Lung microvascular endothelial cell (primary cell): ENCODE measurements at places on chromosomes 5 and 9. TPM values are rescaled to one million over a fixed set of nuclear protein-coding genes. Genes with fewer than 3 reads are reported as not detected.
A peak's percentile ranks its signal among the peaks of the same experiment; 100 is the strongest.

DNA sequence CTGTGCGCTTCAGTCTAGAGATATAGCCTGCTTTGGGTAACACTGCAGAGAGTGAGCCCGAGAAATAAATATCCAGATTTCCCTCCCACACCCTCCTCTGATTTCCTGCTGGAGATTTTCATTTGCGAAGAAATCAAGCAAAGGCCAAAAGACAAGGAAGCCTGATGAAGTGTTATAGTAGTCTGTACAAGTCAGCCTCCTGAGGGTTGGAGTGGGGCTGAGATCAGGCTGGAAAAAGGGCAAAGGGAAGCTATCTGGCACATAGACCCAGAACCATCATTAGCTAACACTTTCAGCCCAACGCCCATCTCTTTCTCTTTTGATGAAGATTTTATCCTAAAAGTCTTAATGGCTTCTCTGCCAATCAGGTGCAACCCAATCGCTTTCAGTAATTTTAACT is 154.6 kb upstream of the SLC44A1 start:
- DNase-seq, result no peak

- DNase-seq, result peak; percentile 61
Measured at GRCh38 chr5:148482697-148483462, 99.1 kb downstream of the FBXO38 start.

DNA sequence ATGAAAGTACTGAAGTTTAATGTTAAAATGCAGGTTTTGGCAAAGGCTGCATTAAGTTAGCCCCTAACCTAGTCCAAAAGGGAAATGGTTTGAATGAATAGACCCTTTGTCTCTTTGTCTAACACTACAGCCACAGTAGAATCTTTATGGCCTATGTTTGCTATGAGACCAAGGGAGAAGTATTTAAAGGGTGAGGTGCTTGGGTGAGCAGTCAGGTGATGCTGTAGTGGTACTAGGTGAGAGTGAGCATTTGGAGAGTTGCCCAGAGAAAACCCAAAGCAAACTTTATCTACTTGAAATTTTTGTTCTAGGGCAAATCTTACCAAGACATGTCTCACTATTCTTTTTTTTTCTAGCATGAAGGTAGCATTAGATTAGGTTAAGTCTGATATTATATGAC is 1961.4 kb upstream of the WWC1 start:
- no peak for DNase-seq

- no peak for DNase-seq
Measured at GRCh38 chr5:30607301-30607894, 586.1 kb upstream of the CDH6 start.

DNA sequence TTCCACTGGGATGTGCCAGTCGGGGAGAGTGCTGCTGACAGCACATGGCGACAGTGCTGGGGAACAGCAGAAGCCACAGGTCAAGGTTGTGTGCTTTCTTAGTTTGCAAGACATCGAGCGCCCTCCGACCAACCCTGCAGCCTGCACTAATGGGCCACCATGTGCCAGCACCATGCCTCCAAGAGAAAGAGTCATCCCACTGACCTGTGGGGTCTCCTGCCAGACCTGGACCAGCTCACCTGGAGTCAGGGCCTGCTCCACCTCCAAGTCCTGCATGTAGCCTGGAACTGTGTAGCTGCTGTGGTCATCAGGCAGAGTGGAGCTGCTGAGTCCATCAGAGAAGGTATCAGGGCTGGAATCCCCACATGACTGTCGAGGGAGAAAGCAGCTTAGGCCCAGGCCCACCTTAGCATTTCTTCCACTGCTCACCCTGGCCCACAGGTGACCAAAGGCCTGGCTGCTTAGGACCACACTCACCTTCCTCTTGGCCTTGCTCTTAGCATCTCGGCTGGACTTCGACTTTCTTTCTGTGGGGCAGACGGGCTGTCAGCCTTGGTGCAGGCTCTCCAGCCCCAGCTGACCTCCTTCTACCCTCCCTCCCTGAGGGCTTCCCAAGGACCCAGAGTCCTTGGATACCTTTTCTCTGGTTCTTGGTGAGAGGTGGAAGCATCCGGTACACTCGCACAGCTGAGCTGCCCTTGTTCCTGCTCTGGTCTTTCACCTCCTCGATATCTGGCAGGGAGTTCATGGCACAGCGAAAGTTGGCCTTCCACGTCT is 4.1 kb downstream of the IRF1 start:
- DNase-seq, result no peak

DNA sequence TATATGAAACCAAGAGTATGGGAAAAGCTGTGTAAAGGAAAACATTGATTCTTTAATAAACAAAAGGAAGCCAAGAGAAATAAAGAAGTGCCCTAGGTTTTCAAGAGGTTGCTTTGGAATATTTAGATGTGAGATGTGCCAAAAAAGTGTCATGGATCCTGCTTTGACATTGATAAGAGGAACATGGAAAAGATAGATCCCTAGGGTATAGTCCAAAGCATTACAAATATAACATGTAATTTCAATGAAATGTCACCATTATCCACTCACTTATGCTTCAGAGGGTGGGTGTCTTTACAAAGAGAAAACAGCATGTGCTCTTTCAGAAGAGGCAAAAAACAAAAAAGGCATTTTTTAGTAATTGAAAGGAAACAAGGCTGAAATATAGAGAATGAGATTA is 1196.7 kb downstream of the EFNA5 start:
- no peak for DNase-seq

- no peak for DNase-seq
Measured at GRCh38 chr9:122402874-122403273, 32.0 kb downstream of the PTGS1 start.

DNA sequence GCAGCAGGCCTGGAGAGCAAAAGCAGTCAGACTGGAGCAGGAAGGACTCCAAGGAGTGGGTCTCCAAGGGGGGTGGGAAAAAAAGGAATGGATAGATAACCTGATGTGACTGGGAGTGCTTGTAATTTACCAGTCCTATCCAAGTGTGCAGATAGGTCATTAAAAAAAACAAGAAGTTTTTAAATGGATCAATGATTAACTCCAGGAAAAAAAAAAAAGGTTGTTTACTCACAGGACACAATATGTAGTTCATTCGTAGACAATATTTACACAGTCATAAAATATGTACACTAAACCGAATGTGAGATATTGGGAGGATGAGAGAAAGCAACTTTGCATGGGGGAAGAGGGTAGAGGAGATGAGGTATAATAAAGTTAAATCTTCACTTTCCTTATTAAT is 20.4 kb downstream of the ZBTB5 start:
- no peak for DNase-seq

DNA sequence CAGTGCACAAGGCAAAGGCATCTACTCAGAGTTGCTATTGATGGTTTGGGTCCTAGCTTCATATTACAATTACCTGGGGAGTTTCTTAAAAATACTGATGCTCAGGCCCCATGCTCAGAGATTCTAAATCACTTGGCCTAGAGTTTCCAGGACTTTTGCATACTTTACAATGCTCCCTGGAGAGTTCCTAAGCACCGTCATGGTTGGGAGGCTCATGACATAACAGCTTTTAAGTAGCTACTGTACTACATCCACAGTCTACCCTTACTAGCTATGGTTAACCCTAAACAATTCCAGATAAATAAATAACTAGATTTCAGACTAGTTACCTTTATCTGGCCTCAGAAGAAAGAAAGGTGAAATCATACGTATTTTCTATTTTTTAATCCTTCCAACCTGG is 414.4 kb downstream of the PDE4D start:
- DNase-seq, result no peak

GRCh38 chr5:63768221-63768620 is 194.0 kb downstream of the HTR1A start:
- no peak for DNase-seq

The ARAP3 gene
- total RNA-seq, result 22.4 and 30.8 TPM in 2 replicates

The C1QTNF2 gene
- total RNA-seq, result under 0.01 and 0.20 TPM in 2 replicates

The CDC25C gene
- total RNA-seq, result 0.79 and 3.9 TPM in 2 replicates

The FOXD4L4 gene
- total RNA-seq, result under 0.01 TPM in 2 replicates

The EGFLAM gene
- 0.20 and 0.22 TPM in 2 replicates for total RNA-seq
